Hair follicular keratinocyte (primary cell): ENCODE measurements at places on chromosomes 1 and 21. TPM values are rescaled to one million over a fixed set of nuclear protein-coding genes. Genes with fewer than 3 reads are reported as not detected.

Gene OLFML3
- 0.31 and 1.4 TPM in 2 replicates for total RNA-seq

Gene HSD3B1
- not detected in 2 replicates for total RNA-seq

Gene TMEM82
- total RNA-seq, result not detected in 2 replicates

Gene EIF3I
- 421 and 448 TPM in 2 replicates for total RNA-seq

Gene HORMAD1
- total RNA-seq, result not detected in 2 replicates

Gene TAS1R3
- total RNA-seq, result under 0.01 TPM in 1 of 2 replicates, not detected in the other

Gene DDAH1
- 2.3 and 2.4 TPM in 2 replicates for total RNA-seq

Gene CCDC27
- not detected in 2 replicates for total RNA-seq

Gene TLCD4
- 0.08 TPM in 1 of 2 replicates, not detected in the other for total RNA-seq

Gene WNT2B
- total RNA-seq, result 0.30 and 0.78 TPM in 2 replicates

Gene TRNP1
- 94.1 and 133 TPM in 2 replicates for total RNA-seq

Gene GNAT2
- total RNA-seq, result 0.08 TPM in 1 of 2 replicates, not detected in the other

Gene PRDM16
- total RNA-seq, result not detected in 2 replicates

Gene ASTN1
- total RNA-seq, result not detected in 2 replicates

Gene FOXD3
- total RNA-seq, result not detected in 2 replicates

Gene TCP10L
- total RNA-seq, result not detected in 2 replicates

Gene FMOD
- 0.42 and 2.0 TPM in 2 replicates for total RNA-seq

Gene TDRD10
- total RNA-seq, result not detected in 2 replicates

Gene RGS8
- total RNA-seq, result not detected in 2 replicates

Gene AQP10
- 0.08 TPM in 1 of 2 replicates, not detected in the other for total RNA-seq

Gene P3R3URF
- total RNA-seq, result not detected in 2 replicates

Gene ZNF695
- total RNA-seq, result 2.3 and 3.9 TPM in 2 replicates

Gene PAPPA2
- 0.46 and 1.5 TPM in 2 replicates for total RNA-seq

Gene ELAPOR1
- total RNA-seq, result 0.16 TPM in 1 of 2 replicates, not detected in the other

Gene SLFNL1
- not detected in 2 replicates for total RNA-seq

Gene NUDT4B
- 21.9 and 27.3 TPM in 2 replicates for total RNA-seq

Gene LCE1A
- 2.9 TPM in 1 of 2 replicates, not detected in the other for total RNA-seq

Gene TNFSF4
- total RNA-seq, result 0.15 and 0.62 TPM in 2 replicates

Gene CFAP45
- 0.11 and 0.55 TPM in 2 replicates for total RNA-seq

Gene CELA3A
- total RNA-seq, result not detected in 2 replicates

Gene LCE3D
- 6.0 TPM in 1 of 2 replicates, not detected in the other for total RNA-seq

Gene GUCA2A
- not detected in 2 replicates for total RNA-seq

Gene SAMD11
- total RNA-seq, result 0.08 TPM in 2 replicates

Gene SPATA46
- not detected in 2 replicates for total RNA-seq

Gene PLEKHA6
- total RNA-seq, result 2.0 and 3.1 TPM in 2 replicates

Gene FAM3B
- total RNA-seq, result not detected in 2 replicates

Gene BNIPL
- total RNA-seq, result 1.2 and 7.6 TPM in 2 replicates

Gene ZNF362
- 3.2 and 6.2 TPM in 2 replicates for total RNA-seq

Gene TAL1
- total RNA-seq, result not detected in 2 replicates

Gene INSRR
- total RNA-seq, result not detected in 2 replicates

Gene TNFAIP8L2
- total RNA-seq, result not detected in 2 replicates

Gene OLFM3
- not detected in 2 replicates for total RNA-seq

Gene FCRL6
- not detected in 2 replicates for total RNA-seq

Gene ANGEL2
- total RNA-seq, result 21.9 and 22.0 TPM in 2 replicates

Gene SSX2IP
- total RNA-seq, result 11.2 and 14.1 TPM in 2 replicates

Gene ACTRT2
- total RNA-seq, result not detected in 2 replicates
